ENCODE measurements at places on chromosomes 2 and 18.

GRCh38 chr18:36833120-36833519 is 4.2 kb downstream of the KIAA1328 start:
- no peak for DNase-seq

DNA sequence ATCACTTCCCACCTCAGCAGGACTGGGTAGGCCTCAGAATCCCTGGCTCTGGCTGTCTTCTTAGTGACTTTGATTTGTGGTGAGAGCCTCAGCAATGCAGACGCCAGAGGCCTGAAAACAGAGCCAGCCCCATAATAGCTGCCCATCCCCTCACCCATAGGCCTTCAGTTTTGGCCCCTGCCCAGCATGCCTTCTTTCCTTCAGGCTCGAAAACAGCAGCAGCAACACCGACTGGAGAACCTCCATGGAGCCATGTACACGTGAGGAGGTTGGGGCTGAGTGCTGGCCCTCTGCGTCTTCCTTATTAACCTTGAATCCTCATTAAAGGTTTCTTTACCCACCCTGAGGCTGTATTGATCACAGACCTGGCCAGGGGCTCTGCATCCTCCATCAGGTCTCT is 1.7 kb downstream of the RNF181 start:
- no peak for DNase-seq

- no peak for DNase-seq
These were observed 564.7 kb upstream of the PIK3C3 start for GRCh38 chr18:41390309-41390708.

DNA sequence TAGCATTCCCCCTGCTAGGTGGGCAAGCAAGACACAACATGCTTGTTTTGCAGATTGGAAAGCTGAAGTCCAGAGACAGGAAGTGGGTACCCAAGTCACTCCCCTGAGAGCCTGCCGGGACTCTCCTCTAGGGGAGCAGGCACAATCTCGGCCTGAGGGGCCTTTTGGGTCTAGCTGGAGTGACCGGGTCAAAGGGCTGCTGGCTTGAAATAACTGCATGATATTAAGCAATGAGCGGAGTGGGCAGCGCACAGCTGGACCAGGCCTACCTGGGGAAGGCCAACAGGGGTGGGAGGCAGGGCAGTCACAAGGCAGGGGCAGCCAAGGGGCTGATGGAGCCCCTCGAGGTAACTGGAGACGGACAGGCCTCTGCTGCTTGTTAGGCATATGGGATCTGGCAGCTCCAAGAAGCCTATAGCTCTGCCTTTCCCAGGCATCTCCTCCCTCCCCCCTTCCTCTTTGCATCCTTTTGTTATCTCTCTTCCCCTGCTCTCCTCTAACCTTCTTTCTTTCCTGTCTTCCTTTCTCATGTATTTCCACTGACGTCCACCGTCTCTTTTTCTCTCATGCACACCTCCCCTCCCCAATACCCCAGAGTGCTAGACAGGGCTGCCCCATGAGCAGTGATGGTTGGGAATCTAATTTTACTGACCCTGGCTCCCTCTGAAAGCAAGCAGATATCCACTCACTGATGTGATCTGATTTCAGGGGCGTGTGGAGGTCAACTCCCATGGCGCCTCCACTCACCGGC is 237.5 kb downstream of the LOXHD1 start:
- no peak for DNase-seq

GRCh38 chr2:207784898-207785297 is 15.2 kb upstream of the FZD5 start:
- DNase-seq = no peak

GRCh38 chr2:127330753-127331152 is 36.8 kb upstream of the ERCC3 start:
- DNase-seq = no peak

- DNase-seq = no peak
These were observed 211.4 kb downstream of the EPHA4 start for GRCh38 chr2:221360742-221361141.

DNA sequence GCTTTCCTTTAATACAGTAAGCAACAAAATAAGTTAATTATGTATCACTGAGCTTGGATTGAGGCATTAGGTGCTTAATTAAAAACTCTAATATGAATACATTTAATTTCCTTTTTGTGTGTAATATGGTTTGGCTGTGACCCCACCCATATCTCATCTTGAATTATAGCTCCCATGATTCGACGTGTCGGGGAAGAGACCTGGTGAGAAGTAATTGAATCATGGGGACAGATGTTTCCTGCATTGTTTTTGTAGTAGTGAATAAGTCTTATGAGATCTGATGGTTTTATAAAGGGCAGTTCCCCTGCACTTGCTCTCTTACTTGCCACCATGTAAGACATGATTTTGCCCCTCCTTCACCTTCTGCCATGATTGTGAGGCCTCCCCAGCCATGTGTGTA is 325.4 kb upstream of the CDH7 start:
- no peak for DNase-seq

DNA sequence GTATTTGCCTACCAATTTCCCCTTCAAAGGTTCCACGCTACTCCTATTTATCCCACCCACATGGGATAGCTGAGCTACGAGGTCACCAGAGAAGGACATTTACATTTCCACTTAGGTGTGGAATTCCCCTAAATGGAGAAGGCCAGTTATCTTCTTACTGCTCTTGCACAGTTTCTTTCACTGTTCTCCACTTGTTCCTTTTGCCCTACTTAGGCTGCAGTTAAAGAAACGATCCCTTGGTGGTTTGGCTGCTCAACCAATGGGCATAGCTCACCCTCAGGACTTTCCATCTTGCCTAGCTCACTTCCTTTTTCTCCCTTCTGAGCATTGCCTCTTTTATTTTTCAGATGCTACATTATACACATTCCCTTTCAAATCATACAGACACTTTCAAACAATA is 11.2 kb upstream of the NABP1 start:
- no peak for DNase-seq

DNA sequence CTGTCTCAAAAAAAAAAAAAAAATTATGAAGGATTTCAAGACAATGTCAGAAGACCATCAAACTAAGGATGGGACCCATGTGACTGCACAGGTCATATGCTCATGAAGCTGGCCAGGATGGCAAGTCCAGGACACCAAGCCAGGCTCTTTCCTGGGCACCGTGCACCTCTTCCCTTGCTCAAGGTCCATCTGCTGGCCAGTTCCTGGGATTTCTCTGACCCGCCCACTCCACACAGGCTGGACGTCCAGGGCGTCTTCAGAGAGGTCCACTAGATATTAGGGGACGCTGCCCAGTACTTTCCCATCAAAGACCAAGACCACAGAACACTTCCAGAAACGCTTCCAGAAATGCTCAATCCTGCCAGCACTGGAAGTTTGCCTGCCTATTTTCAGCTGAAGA is 14.3 kb downstream of the TEX44 start:
- DNase-seq = no peak

DNA sequence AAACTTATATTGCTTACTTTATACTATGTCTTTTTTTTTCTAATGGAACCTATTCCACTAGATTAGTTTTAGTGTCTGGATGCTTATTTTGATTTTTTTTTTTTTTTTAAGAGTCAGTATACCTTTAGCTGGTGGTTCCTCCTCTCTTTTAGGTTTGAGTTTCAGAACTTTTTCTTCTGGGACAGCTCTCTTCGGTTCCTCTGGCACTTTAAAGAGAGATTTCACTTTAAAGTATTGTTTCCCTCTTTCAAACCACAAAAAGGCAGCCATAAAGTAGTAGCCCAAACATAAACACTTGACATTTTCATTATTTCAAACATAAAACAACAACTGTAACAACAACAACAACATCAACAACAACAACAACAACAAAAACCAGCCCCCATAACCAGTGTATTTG is 123.3 kb downstream of the TTN start:
- DNase-seq = no peak

DNA sequence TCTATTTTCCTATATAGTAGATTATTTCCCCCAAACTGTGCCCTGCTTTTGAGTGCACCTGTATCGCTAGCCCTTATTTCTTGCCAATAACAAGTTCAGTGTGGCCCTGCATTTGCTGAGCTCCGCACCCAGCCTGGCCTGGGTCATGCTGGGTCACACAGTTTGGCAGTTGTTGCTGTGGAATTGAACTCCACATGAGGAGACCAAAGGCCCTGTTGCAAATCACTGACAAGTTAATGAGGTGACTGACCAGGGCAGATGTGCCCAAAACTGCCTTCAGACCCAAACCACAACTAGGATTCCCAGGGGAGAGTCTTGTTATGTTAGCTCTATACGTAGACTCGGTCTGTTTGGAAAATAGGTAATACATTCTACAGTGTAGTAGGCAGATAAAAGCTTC is 31.0 kb downstream of the COL4A4 start:
- DNase-seq = no peak

DNA sequence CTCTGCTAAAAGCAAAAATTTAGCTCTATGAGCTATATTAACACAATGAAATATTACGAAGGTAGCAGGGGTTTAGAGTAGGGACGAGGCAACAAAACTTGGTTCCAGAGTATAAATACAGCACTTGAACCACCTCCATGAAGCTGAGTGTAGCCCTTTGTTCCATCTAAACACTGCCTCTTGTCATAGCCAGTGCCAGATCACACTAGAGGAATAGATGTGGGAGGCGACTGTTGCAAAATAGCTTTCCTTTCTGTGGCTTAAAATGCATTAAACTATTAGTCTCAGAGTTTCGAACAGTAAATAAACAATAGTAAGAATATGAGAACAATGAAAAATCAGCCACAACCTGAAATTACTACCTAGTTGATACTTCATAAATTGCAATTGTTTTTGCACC is 29.8 kb downstream of the PIEZO2 start:
- DNase-seq = no peak

GRCh38 chr18:57618910-57619309 is 2.7 kb downstream of the NARS1 start:
- DNase-seq = no peak

DNA sequence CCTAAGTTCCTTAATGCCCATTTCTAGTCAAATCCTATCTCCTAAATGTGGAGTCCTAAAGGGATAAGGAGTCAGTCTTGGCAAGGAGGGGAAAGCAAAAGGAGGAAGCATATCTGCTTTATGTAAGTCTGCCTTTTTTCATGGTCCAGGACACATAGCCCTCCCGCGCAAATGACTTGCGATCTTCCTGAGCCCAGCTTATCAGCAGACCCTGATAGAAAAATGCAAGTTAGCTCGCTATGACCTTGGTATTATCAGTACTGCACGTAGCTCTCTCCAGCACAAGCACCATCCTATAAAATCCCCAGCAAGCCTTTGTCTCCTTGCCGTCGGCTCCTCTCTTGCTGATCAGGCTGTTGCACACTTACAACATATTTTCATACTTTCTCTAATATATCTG is 281.4 kb upstream of the KCNH7 start:
- no peak for DNase-seq
